Endothelial cell (in vitro differentiated cells): ENCODE measurements at places on chromosomes 16 and 17.

- DNase-seq = no peak
Observed at GRCh38 chr16:63945806-63946205, 1176.1 kb downstream of the CDH11 start.

DNA sequence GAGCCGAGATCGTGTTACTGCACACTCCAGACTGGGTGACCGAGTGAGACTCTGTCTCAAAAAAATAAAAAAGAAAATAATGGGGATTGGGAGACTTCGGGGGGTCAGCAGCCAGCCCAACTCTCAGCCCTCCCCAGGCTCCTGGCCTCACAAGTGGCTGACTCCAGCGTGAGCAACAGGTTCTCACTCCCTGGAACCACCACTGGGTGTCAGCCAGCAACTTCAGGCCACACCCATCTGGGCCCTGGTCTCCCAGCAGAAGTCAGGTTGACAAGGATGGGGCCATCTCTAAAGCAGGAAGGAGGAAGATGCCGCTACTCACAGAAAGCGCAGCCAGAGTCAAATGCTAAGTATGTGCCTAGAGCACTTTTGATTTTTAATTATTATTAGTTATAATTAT is 139.4 kb downstream of the C16orf78 start:
- no peak for DNase-seq

DNA sequence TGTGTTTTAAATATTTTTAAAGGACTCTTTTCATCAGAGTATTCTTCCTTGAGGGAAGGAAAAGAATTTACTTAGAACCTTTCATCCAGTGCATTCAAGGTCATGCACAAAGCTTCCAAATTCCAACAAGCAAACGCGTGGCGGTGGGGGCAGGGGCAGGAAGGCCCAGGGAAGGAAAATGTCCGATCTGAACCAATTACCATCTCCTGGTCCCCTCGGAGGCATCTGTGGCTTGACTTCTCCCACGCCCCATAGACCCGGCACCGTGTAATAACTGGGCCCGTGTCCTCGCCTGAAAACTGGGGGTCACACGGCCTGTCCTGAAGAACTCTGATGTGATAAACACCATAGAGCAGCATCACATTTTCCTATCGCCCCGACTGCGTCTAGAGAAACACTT is 18.3 kb downstream of the MEAK7 start:
- no peak for DNase-seq

- DNase-seq = no peak
Observed at GRCh38 chr16:53297477-53297876, 136.8 kb upstream of the RBL2 start.

GRCh38 chr16:11621539-11621919 is 34.8 kb upstream of the LITAF start:
- no peak for DNase-seq

GRCh38 chr16:11797166-11797956 is at the start of gene ZC3H7A:
TSS of gene ZC3H7A (minus strand) at chr16:11797258. CDS start at chr16:11782354, 14,904 bp downstream.
- peak; percentile 96 for DNase-seq

- DNase-seq = no peak
Observed at GRCh38 chr17:34424814-34425491, 61.9 kb upstream of the CCL1 start.

DNA sequence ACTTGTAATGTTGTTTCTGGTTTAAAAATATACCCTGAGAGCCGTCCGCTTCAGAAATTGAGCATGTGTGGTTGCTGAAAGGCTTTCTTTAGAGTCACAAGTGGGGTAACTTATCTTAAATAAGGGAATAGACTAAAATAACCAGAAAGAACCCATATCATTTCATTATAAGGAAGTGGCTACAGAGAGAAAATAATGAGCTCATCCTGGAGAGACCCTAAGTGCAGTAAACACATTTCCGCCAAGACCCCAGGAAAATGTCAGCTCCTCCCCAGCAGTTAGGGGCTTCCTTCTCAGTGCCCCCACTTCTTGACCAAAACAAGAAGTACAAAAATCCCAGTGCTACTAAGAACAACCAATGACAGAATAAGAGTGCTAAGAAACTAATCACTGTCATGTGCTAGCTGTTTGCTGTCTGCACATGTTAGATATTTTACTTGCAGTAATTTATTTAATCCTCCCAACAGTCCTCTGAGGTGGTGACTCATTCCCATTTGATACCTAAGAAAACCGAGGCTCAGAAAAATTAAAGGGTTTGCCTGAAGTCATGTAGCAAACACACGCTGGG is 83.5 kb downstream of the CDYL2 start:
- DNase-seq = no peak

- no peak for DNase-seq
Observed at GRCh38 chr16:70678898-70679670, 6.8 kb downstream of the MTSS2 start.

- DNase-seq = no peak
Observed at GRCh38 chr16:86066811-86067210, 167.8 kb downstream of the IRF8 start.

DNA sequence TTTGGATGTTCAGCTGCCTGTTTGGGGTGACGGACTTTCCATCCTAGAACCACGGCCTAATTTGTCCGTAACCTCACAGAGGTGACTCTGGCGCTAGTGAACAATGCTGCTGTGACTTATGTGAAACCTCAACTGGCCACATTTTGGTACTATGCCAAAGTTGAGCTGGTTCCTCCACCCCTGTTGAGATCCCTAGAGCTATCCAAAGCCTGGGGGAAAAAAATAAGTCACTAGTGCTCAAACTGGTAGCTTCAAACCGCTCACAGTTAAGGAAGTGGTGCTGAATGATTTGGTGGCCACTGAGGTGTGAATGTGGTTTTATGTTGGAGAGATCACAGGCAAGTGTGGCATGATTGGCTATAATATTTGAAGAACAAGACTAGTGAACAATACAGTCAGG is 11.3 kb upstream of the TUBG2 start:
- no peak for DNase-seq

GRCh38 chr17:20989481-20989880 is 53.3 kb downstream of the USP22 start:
- no peak for DNase-seq

GRCh38 chr16:4092547-4093265 is 23.5 kb downstream of the ADCY9 start:
- no peak for DNase-seq

GRCh38 chr16:85028685-85029407 is 1.3 kb downstream of the KIAA0513 start:
- DNase-seq = no peak

DNA sequence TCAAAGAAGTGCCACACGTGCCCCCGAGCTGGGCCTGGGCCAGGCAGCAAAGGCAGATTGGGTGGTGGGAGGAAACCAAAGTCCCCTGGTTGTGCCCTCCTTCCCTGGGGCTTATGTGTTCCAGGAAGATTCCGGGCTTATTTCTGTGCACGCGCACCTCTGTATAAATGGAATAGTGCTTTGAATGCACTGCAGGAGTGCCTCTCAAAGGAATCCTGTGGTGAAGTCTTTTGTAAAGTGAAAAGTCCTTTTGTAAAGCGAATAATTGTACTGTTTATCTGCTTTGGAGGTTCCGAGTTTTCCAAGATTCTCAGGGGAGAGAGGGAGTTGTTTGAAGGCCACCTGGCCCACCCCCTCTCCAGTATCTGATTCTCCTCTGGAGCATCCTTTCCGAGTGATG is 26.8 kb downstream of the C17orf75 start:
- no peak for DNase-seq

DNA sequence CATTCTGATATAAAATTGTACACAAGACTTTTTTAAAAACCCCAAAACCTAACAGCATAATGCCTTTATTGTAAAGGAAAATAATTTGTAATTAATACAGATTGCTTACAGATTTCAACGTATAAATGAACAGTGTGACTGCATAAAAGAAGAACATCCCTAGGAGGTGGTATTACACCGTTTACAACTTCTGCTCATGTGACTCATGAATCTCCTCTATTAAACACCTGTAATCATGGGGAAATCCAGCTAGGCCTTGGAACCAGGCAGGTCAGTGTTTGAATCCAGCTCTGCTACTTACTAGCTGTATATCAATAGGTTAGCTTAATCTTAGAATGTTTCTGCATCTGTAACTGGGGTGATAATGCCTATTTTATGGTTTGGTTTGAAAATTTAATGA is 15.2 kb downstream of the RABEP1 start:
- no peak for DNase-seq

GRCh38 chr16:2867987-2868789 is 10.2 kb upstream of the PRSS22 start:
- DNase-seq = peak; percentile 98

DNA sequence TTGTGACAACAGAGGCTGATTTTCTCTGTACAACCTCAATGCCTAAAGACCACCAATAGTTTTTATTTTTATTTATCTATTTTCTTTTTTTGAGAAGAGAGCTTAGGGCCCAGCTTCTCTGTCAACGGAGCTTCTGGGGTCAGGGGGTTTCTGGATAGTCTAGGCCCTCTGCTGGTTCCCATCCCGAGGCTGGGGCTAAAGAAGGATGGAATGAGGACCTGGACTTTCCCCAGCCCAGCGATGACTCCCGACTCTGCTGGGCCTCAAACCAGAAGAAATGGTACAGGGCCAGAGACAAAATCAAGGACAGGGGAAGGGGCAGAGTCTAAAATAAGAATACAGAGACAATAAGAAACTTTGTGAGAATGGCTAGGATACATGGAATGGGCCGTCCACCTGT is 5.7 kb upstream of the TSPOAP1 start:
- no peak for DNase-seq

- no peak for DNase-seq
Observed at GRCh38 chr17:56939869-56940484, 20.9 kb downstream of the COIL start.

GRCh38 chr17:35555691-35556090 is 4.9 kb downstream of the SLFN14 start:
- DNase-seq = no peak

DNA sequence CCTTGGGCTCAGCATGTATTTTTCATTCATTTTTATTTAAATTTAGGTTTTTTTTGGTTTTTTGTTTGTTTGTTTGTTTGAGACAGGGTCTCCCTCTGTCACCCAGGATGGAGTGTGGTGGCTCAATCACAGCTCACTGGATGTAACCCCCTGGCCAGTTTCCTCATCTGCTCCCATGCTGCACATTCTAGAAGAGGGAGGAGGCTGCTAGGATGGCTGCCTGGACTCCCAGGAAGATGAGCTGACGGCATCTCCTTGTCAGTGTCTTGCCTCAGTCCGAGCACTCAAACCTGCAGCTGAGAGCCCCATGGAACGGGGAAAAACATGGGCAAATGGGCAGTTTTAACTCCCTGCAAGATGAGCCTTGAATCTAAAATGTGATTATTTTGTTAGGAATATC is 7.5 kb downstream of the MEAK7 start:
- DNase-seq = no peak

- no peak for DNase-seq
Observed at GRCh38 chr16:27236635-27237218, 31.8 kb downstream of the NSMCE1 start.

GRCh38 chr17:40534371-40535189 is 30.7 kb downstream of the CCR7 start:
- DNase-seq = no peak

DNA sequence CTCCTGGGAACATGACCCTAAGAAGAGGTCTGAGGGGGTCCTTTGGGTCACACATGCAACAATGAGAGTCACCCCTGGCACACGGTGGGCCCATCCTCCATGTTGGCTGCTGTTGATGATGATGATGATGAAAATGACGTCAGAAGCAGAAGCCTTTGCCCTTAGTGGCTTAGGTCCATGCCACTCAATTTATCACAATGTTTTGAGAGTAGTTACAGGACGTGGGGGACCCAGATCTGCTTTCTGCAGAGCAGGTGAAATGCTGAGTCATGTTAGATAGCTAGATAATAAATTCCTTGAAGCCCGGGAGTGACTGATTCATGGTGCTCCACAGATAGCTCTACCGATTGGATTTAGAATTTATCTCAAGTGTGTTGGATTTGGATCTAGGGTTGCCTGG is 53.9 kb downstream of the VPS35L start:
- DNase-seq = no peak

- DNase-seq = no peak
Observed at GRCh38 chr17:18236494-18236893, 11.1 kb downstream of the LLGL1 start.

GRCh38 chr17:9185142-9185541 is 163.8 kb downstream of the NTN1 start:
- DNase-seq = no peak

DNA sequence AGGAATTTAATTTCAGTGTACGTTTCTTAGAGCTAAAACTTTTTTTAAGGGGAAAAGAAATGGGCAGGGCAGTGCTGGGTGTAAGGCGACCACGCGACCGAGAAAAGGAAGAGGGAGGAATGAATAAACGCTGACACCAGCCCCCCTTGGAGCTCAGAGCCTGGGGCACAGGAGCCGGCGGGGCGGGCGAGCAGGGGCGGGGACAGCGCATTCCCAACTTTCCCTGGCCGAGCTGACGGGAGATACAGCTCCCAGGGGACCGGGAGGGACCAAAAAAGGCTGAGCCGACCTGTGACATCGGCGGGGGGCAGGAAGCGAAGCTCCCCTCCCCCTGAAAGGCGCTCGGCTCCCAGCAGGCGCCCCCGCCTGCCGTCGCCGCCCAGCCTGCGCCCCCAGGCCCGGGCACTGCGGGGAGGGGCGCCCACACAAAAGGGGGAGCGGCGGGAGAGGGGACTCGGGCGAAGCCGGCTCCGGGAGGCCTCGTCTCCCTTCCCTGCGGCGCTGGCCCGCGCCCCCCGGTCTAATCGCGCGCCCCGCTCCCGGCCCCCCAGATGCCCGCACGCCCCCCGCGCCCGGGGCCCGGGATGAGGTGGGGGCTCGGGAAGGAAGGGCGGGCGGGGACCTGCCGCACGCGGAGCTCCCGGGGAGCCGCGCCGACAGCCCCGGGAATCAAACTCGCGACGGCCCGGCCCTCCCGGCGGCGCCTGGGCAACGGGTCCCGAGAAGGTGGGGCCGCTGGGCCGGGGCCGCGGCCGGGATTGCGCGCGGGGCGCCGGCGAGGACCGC is 622 bp downstream of the CUEDC1 start:
- DNase-seq = peak; percentile 42

- DNase-seq = peak; percentile 76
Observed at GRCh38 chr16:57802341-57803133, at the start of gene KIFC3. TSS of gene KIFC3 (minus strand) at chr16:57802491. CDS start at chr16:57798243, 4,248 bp downstream.

DNA sequence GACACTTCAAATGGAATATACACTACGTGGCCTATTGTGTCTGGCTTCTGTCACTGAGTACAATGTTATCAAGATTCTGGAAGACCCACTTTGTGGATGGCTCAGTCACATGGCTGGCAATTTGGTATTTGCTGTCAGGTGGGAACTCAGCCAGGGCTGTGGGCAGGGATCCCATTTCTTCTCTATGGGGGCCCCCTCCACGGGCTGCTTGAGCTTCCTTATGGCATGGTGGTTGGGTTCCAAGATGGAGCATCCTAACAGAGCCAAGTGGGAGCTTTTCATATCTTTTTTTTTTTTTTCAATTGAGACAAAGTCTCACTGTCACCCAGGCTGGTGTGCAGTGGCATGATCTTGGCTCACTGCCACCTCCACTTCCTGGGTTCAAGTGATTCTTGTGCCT is 18.0 kb upstream of the CEP20 start:
- DNase-seq = no peak

DNA sequence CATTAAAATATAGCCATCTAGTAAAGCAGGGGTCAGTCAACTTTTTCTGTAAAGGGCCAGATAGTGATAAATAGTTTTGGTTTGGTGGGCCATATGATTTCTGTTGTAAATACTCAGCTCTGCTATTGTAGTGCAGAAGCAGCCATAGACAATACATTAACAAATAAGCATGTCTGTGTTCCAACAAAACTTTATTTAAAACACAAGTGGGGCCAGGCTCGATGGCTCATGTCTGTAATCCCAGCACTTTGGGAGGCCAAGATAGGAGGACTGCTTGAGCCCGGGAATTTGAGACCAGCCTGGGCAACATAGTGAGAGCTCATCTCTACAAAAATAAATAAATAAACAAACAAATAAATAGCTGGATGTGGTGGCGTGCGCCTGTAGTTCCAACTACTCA is 60.8 kb upstream of the TANC2 start:
- no peak for DNase-seq
